Activated CD8-positive, alpha-beta memory T cell treated with anti-CD3 and anti-CD28 coated beads, Interleukin-2, amount 10 ng/mL, durations not matched to agents 7 days and 5 days (primary cell): ENCODE measurements at places on chromosomes 12 and 14. TPM values are rescaled to one million over a fixed set of nuclear protein-coding genes. Genes with fewer than 3 reads are reported as not detected.

- peaks cover 3% of the 10 kb centered on the region for H3K4me1 ChIP-seq
- H3K27ac ChIP-seq: no peak overlapping the region
- H3K36me3 ChIP-seq: peaks cover 9% of the 10 kb centered on the region
- no peak for DNase-seq
Observed at GRCh38 chr12:122385171-122386016, 37.1 kb downstream of the CLIP1 start.

- H3K36me3 ChIP-seq: no peaks in the 10 kb centered on the region
- H3K4me3 ChIP-seq: no peak overlapping the region
Observed at GRCh38 chr12:3256103-3256631, 179.0 kb downstream of the TSPAN9 start.

- H3K4me1 ChIP-seq: no peaks in the 10 kb centered on the region
- no peak overlapping the region for H3K27ac ChIP-seq
- no peak for DNase-seq
- no peak overlapping the region for H3K4me3 ChIP-seq
- no peaks in the 10 kb centered on the region for H3K36me3 ChIP-seq
Observed at GRCh38 chr12:93825931-93826555, 148.9 kb downstream of the CRADD start.

GRCh38 chr12:59115526-59115925 lies 195.2 kb upstream of the LRIG3 start:
- H3K27me3 ChIP-seq: no peaks in the 10 kb centered on the region
- DNase-seq: no peak
- no peak overlapping the region for H3K27ac ChIP-seq
- no peaks in the 10 kb centered on the region for H3K36me3 ChIP-seq

DNA sequence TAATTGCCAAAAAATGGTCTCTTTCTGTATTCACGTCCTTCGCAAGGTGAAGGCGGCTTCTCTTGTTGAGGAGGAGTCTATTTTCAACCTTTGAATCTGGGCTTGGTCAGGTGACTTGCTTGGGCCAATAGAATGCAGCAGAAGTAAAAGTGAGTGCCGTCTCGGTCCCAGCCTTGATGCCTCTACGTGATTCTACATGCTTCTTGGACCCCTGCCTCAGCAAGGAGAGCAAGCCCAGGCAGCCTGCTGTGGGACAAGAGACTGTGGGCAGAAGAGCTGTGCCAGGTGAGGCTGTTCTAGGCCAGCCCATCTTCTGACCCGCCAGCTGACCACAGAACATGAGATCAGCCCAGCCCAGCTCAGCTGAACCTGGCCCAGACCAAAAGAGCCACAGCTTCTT lies 39.1 kb upstream of the CCDC63 start:
- H3K27ac ChIP-seq: no peak overlapping the region
- H3K4me3 ChIP-seq: no peak overlapping the region
- peaks cover 6% of the 10 kb centered on the region for H3K27me3 ChIP-seq

DNA sequence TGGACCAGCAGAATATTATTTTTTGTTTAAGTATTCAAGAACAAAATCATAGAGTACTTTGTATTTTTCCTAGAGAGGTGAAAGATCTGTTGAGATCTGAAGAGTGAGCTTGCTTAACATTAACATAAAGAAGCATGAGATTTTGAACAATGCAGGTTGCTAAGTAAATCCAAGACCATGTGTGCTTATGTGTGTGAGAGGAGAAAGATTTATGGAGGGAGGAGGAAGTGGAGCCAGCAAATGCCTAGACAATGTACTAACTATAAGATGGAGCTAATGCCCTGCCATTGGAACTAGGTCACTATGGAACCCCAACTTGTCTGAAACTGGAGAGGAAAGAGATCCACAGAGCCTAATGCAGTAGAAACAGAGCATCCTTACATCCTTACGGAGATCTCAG lies 13.3 kb downstream of the FAM161B start:
- no peak for DNase-seq
- H3K27ac ChIP-seq: no peak overlapping the region
- no peak overlapping the region for H3K4me3 ChIP-seq
- no peaks in the 10 kb centered on the region for H3K4me1 ChIP-seq
- H3K27me3 ChIP-seq: no peaks in the 10 kb centered on the region

DNA sequence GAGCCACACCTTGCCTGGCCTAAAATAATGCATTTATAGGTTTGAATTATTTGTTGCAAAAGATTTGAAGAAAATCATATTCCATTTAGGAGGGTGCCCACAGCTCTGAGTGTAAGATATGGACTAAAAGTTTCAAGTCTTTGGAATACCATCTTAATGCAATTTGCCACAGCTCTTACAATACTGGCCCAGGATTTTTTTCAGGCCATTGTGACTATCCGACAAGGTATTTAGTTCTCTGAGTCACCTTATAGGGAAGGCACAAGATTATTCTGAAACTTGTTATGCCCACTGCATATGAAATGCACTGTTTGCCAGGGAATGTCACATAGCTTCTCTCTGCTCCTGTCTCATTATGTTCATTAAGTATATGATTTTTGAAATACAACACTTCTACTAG lies 29.6 kb upstream of the SLC6A13 start:
- H3K4me1 ChIP-seq: peaks cover 10% of the 10 kb centered on the region
- no peaks in the 10 kb centered on the region for H3K27me3 ChIP-seq
- DNase-seq: no peak
- peaks cover 76% of the 10 kb centered on the region for H3K36me3 ChIP-seq

- H3K36me3 ChIP-seq: peaks cover 11% of the 10 kb centered on the region
- H3K4me3 ChIP-seq: peak overlapping the region; percentile 78
- no peak for DNase-seq
- peak overlapping the region; percentile 92 for H3K27ac ChIP-seq
- peaks cover 99% of the 10 kb centered on the region for H3K4me1 ChIP-seq
- no peaks in the 10 kb centered on the region for H3K27me3 ChIP-seq
Observed at GRCh38 chr14:73744874-73745529, 30.8 kb upstream of the PNMA1 start.

- H3K36me3 ChIP-seq: peaks cover 3% of the 10 kb centered on the region
- DNase-seq: no peak
- H3K27me3 ChIP-seq: no peaks in the 10 kb centered on the region
Observed at GRCh38 chr14:49769171-49769570, 1.2 kb downstream of the KLHDC2 start.

GRCh38 chr12:12985817-12986408 lies 14.2 kb downstream of the HEBP1 start:
- no peaks in the 10 kb centered on the region for H3K27me3 ChIP-seq
- DNase-seq: no peak
- H3K27ac ChIP-seq: no peak overlapping the region

DNA sequence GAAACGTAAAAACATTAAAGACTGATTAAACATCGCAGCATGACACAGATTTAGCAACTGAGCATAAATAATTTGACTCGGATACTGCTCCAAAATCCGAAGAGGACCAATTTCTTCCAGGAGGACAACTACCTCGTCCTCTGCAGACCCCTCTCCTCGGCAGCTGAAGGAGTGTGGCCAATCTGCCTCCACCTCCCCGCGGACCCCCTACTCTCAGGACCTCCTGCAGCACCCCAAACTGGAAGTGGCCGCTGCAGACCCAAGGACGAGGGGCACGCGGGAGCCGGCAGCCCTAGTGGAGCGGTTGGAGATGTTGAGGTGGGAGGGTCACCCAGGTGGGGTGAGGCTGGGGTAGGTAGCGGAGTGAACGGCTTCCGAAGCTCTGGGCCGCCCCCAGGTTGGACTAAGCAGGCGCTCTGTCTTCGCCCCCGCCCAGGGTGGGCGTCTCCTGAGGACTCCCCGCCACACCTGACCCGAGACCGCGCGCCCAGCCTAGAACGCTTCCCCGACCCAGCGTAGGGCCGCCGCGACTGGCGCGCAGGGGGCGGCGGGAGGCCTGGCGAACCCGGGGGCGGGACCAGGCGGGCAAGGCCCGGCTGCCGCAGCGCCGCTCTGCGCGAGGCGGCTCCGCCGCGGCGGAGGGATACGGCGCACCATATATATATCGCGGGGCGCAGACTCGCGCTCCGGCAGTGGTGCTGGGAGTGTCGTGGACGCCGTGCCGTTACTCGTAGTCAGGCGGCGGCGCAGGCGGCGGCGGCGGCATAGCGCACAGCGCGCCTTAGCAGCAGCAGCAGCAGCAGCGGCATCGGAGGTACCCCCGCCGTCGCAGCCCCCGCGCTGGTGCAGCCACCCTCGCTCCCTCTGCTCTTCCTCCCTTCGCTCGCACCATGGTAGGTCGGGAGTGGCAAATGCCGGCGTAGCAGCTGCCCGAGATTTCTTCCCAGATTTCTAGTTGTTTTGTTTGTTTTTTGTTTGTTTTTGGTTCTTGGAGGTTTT lies at the start of gene CALM1:
TSS of gene CALM1 (plus strand) at position 689 of the 999 bp plus-strand sequence. CDS start at position 891, 202 bp downstream.
- peaks cover 30% of the 10 kb centered on the region for H3K36me3 ChIP-seq
- DNase-seq: peak; percentile 94
- peak within 1 kb of the TSS; percentile 95 for H3K27ac ChIP-seq

DNA sequence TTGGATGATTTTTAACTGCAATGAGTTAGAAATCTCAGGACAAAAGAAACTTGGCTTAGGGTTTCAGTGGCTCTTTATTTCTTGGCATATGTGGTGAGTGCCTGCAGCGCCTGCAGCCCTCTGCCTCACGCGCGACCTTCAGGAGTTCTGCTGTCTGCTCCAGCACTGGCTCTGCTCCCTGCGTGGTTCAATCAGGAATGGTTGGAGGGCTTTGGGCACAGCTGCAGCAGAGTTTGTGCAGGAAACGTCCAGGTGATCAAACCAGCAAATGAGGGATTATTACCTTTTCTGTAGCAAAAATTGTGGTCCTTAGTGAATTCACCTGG lies 19.8 kb downstream of the PPM1H start:
- no peaks in the 10 kb centered on the region for H3K36me3 ChIP-seq
- H3K27me3 ChIP-seq: peaks cover 9% of the 10 kb centered on the region
- no peaks in the 10 kb centered on the region for H3K4me1 ChIP-seq

DNA sequence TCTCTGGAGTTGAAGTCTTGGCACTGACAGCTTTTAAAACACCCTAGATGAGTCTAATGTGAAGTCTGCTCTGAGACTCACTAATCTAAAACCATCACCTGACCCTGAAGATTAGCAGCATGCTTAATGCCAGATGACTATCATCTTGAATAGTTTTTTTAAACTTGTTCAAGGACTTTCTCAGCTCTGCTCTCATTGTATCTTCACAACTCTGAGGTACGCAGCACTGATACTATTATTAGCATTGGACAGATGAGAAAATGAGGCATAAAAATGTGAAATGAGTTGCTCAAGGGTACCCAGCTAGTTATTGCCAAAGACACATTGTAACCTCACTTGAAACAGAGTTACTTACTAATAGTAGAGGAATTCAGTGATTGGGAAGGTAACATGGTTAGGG lies 4.8 kb downstream of the SLC38A1 start:
- DNase-seq: no peak
- H3K4me1 ChIP-seq: peaks cover 18% of the 10 kb centered on the region
- no peaks in the 10 kb centered on the region for H3K27me3 ChIP-seq
- peak overlapping the region; percentile 24 for H3K27ac ChIP-seq
- H3K4me3 ChIP-seq: no peak overlapping the region
- H3K36me3 ChIP-seq: peaks cover 27% of the 10 kb centered on the region

DNA sequence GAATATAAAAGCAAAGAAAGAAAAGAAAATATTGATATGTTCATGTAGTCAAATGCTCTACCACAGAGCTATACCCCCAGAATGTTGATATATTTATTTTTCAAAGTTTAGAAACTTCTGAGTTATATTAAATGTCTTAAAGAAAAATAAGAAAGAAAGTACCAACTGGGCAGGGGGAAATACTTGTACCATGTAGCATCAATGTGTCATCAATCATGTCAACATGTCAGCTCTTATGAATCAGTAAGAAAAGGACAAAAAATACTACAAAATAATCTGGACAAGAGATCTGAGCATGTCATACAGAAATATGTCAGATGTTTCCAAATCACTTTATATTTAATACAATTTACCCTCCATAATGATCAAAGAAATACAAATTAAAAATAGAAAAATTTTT lies 595.1 kb upstream of the ATP2B1 start:
- peaks cover 10% of the 10 kb centered on the region for H3K4me1 ChIP-seq
- no peak overlapping the region for H3K27ac ChIP-seq
- H3K27me3 ChIP-seq: peaks cover 5% of the 10 kb centered on the region
- H3K36me3 ChIP-seq: no peaks in the 10 kb centered on the region
- H3K4me3 ChIP-seq: no peak overlapping the region

- no peak overlapping the region for H3K4me3 ChIP-seq
- no peak overlapping the region for H3K27ac ChIP-seq
- peak; percentile 60 for DNase-seq
- H3K36me3 ChIP-seq: no peaks in the 10 kb centered on the region
- H3K27me3 ChIP-seq: peaks cover 9% of the 10 kb centered on the region
- peaks cover 13% of the 10 kb centered on the region for H3K4me1 ChIP-seq
Observed at GRCh38 chr12:55060470-55060869, 40.7 kb downstream of the NEUROD4 start.

GRCh38 chr12:52139579-52140062 lies 52.2 kb downstream of the KRT80 start:
- H3K27me3 ChIP-seq: peaks cover 21% of the 10 kb centered on the region
- H3K4me1 ChIP-seq: no peaks in the 10 kb centered on the region
- H3K36me3 ChIP-seq: no peaks in the 10 kb centered on the region
- H3K4me3 ChIP-seq: no peak overlapping the region
- peak; percentile 54 for DNase-seq
- H3K27ac ChIP-seq: no peak overlapping the region

DNA sequence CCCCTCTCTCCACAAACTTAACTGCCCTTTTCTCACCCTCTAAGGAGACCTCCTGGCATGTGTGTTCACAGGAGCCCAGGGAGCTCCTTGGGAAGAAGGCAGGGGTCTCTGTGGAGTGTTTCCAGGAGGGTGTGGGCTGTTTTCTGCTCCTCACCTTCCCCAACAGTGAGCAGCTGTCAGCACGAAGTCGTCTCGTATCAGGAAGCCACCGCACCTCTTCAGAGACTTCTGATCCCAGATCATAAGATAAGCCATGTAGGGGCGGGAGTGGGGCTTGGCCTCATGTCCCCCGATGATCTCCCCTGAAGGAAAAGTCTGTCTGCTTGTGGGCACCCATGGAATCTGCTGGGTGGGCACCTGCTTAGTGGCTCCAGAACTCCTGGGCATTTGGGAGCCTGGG lies 1.2 kb downstream of the GZMB start:
- no peaks in the 10 kb centered on the region for H3K27me3 ChIP-seq
- peaks cover 80% of the 10 kb centered on the region for H3K4me1 ChIP-seq
- H3K4me3 ChIP-seq: peak overlapping the region; percentile 89
- peak overlapping the region; percentile 97 for H3K27ac ChIP-seq
- no peak for DNase-seq

DNA sequence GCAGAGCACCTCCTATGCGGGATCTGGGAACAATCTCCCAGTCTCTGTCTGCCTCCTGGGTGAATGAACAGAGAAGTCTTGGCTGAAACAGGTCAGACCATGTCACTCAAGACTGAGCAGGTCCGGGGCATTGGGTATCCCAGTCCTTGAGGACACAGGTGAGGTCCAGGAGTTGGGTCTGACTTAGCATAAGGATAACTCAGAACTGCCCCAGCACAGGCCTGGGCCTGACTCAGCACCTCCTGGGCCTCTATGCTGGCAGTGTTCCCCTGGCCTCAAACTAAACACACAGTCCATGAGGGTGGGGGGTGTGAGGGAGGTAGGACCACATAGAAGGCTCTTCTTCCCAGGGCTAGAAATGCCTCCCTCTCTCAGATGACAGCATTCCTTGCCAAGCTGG lies 1.5 kb upstream of the SDR9C7 start:
- DNase-seq: no peak
- no peak overlapping the region for H3K27ac ChIP-seq
- H3K4me3 ChIP-seq: no peak overlapping the region
- peaks cover 3% of the 10 kb centered on the region for H3K4me1 ChIP-seq
- H3K27me3 ChIP-seq: no peaks in the 10 kb centered on the region

The C1RL gene
- 21.8 TPM for total RNA-seq

The RNASE3 gene
- total RNA-seq: not detected

The MLH3 gene
- 16.2 TPM for total RNA-seq

The PCED1B gene
- total RNA-seq: 44.3 TPM

The PZP gene
- total RNA-seq: not detected

The MGP gene
- total RNA-seq: not detected

The SYT1 gene
- not detected for total RNA-seq

The TAS2R20 gene
- total RNA-seq: 2.0 TPM

The MED13L gene
- 65.1 TPM for total RNA-seq

The ARHGAP9 gene
- total RNA-seq: 234 TPM

The ZDHHC22 gene
- not detected for total RNA-seq

The TMEM229B gene
- total RNA-seq: 5.1 TPM

The ESRRB gene
- total RNA-seq: not detected
